ENCODE measurements at places on chromosomes 11 and 22. TPM values are rescaled to one million over a fixed set of nuclear protein-coding genes. Genes with fewer than 3 reads are reported as not detected.

- no peak overlapping the region for H3K27ac ChIP-seq
- no peak overlapping the region for H3K4me3 ChIP-seq
- H3K4me1 ChIP-seq = no peaks in the 10 kb centered on the region
- DNase-seq = no peak
These were observed 26.1 kb downstream of the B3GAT1 start for GRCh38 chr11:134385774-134386565.

The SULT4A1 gene
- 1.1 TPM for total RNA-seq

DNA sequence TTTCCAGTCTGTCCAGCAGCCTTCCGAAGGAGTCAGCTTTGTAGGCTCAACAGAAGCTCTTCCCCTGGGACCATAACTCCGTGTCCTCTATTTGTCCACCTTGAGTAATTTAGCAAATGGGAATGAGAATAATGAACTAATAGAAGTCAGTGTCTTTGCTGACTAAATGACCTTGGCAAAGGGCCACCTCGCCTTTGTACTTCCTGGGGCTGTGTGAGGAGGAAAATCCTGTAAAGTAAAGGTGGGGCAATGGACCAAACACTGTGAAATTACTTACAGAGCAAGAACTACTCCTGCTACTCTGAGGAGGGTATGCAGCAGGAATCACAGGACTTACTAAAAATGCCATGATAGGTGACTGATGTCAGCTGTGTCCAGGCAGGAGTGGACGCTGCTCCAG lies 36.2 kb upstream of the CSNK2A3 start:
- H3K4me1 ChIP-seq = peaks cover 5% of the 10 kb centered on the region
- no peaks in the 10 kb centered on the region for H3K36me3 ChIP-seq
- no peak for DNase-seq
- no peak overlapping the region for H3K27ac ChIP-seq

DNA sequence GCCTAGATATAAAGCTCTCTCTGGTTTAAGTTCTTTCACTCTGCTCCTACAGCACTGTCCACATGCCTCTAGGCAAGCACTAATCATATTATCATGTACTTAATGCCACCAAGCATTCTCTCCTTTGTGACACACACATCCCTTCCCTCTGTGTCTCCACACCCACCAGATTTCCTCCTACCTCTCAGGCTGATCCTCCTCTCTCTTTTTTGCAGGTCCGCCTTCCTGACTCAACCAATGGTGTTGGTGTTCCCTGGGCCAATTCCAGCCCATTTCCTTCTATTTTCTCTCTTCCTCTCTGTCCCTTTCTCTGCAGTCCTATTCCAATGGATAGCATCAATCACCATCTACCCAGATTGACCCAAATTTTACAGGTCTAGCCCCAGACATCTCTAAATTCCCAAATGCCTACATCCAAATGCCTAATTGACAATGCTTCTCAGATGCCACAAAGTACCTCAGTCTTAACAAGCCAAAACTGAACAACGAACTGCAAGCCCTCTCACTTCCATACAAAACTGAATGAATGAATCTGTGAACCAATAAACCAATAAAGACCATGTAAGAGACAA lies 504 bp upstream of the ZNF215 start:
- peak; percentile 16 for DNase-seq
- no peaks in the 10 kb centered on the region for H3K4me1 ChIP-seq
- H3K4me3 ChIP-seq = peak overlapping the region; percentile 65
- no peaks in the 10 kb centered on the region for H3K27me3 ChIP-seq
- no peak overlapping the region for H3K27ac ChIP-seq

DNA sequence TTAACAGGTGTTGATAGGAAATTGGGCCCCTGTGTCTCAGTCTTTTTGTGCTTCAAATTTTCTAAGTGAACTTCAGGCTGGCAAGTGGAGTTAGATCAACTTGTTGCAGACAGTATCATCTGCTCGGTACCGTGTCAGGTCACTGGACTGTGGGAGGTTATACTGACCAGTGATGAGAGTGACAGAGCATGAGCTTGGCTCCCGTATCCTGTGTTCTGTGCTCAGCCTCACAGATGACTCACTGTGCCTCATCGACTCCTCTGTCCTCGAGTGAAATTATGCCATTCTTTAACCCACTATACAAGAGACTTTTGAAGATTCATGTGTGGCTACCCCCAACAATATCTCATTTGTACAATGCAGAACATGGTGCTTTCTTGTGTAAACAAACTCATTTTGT lies 7.9 kb downstream of the GRAP2 start:
- peaks cover 31% of the 10 kb centered on the region for H3K27me3 ChIP-seq
- H3K4me1 ChIP-seq = no peaks in the 10 kb centered on the region
- H3K4me3 ChIP-seq = no peak overlapping the region
- peak; percentile 8 for DNase-seq
- H3K36me3 ChIP-seq = no peaks in the 10 kb centered on the region

The SLC1A2 gene
- 0.56 TPM for total RNA-seq

DNA sequence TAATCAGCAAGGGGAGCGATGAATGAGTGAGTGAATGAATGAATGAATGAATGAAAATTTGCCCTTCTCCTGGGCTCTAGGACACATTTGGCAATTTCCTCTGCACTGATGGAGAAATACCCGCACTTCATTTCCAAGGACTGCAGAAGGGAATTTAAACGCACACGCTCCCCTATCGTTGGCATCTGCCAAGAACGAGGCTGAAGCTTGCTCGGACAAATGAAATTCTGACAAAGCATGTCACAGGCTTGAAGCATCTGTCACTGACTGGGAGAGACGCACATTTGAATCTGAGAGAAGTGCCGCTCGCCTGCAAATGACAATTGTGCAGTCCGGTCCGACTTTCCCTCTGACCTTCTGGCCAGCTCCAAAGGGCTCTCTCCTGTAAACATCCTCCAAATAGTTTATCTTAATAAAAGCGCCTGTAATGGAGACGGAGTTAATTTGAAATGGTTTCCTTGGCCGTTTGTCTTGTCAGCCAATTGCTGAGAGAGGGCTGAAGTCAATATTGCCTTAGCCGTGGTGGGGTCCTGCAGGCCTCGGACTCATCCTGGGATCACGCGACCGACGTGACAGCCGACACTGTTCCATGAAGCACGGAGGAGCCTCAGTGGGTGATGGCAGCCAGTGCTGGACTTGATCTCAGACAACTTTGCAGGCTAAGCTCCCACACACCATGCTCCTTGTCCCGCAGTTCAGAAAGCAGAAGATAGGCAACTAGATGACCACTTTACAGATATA lies 260.7 kb downstream of the MN1 start:
- H3K27ac ChIP-seq = no peak overlapping the region
- no peak overlapping the region for H3K4me3 ChIP-seq
- peaks cover 56% of the 10 kb centered on the region for H3K27me3 ChIP-seq
- H3K4me1 ChIP-seq = peaks cover 2% of the 10 kb centered on the region

GRCh38 chr11:9697766-9698165 lies 33.9 kb downstream of the SWAP70 start:
- no peak overlapping the region for H3K27ac ChIP-seq
- H3K4me1 ChIP-seq = peaks cover 7% of the 10 kb centered on the region
- H3K36me3 ChIP-seq = peaks cover 13% of the 10 kb centered on the region
- no peaks in the 10 kb centered on the region for H3K27me3 ChIP-seq

GRCh38 chr22:24405631-24406321 lies 21.6 kb upstream of the ADORA2A start:
- H3K4me1 ChIP-seq = peaks cover 41% of the 10 kb centered on the region
- peaks cover 19% of the 10 kb centered on the region for H3K36me3 ChIP-seq
- no peak overlapping the region for H3K27ac ChIP-seq
- H3K4me3 ChIP-seq = no peak overlapping the region
- no peaks in the 10 kb centered on the region for H3K27me3 ChIP-seq
- DNase-seq = no peak

DNA sequence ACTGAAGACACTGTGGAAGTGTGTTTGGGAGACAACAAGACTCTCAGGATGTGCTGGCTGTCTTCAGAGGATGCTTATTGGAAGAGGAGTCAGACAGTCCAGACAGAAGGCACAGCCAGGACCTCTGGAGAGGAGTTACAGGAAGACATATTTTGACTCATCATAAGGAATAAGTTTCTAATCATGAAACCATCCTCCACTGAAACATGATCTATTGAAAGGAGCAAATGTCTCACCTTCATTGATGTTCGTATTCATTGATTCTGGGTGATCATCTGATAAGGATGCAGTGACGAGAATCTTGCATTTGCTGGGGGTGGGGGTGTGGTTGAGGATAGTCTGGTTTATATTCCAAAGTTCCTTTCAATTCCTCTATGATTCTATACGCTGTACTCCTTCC lies 2.5 kb upstream of the CXCR5 start:
- H3K4me1 ChIP-seq = no peaks in the 10 kb centered on the region
- H3K36me3 ChIP-seq = no peaks in the 10 kb centered on the region
- H3K4me3 ChIP-seq = no peak overlapping the region
- no peak overlapping the region for H3K27ac ChIP-seq

The LINC01488 gene
- total RNA-seq = not detected

The CCDC88B gene
- 1.7 TPM for total RNA-seq

DNA sequence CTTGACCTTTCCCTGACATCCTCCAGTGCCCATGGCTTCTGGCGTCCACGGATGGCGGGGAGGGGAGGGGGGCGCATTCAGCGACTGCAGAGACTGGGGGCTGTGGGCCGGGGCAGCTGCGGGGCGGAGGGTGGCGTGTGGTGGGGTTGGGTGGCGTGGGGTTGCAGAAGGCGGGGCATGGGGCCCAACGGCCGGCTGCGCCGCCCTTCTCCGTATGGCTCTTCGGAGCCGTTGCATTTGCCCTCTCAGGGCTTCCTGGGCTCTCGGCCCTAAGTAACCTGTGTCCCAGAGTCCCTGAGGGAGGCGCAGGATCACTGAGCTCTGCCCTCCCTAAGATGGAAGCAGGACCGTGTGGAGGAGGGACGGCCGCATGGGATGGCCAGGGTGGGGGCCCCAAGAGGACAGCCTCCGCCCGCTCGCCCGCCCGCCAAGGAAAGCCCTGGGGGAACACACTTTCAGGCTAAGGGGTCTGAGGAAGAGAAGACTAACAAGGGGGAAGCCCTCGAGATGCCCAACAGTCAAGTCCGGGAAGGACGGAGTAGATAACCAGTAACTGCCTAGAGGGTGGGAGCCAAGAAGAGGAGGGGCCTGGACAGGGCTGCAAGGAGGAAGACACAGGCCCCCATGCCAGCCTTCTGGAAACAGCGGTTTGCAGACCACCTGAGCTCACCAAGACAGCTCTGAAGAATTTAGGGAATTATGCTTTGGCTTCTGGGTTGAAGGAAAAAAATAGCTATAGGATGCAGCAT lies 9.2 kb upstream of the AIFM3 start:
- H3K36me3 ChIP-seq = peaks cover 12% of the 10 kb centered on the region
- H3K4me3 ChIP-seq = peak overlapping the region; percentile 51
- no peak overlapping the region for H3K27ac ChIP-seq
- no peak for DNase-seq

The ARFIP2 gene
- 76.7 TPM for total RNA-seq
